Activated CD4-positive, alpha-beta T cell treated with anti-CD3 and anti-CD28 coated beads, Interleukin-2, amount 50 U/mL, for 4 hours (primary cell): ENCODE measurements at places on chromosomes 1 and 21.
A peak's percentile ranks its signal among the peaks of the same experiment; 100 is the strongest.

GRCh38 chr1:18967066-18967690, 10.7 kb upstream of the IFFO2 start:
- DNase-seq, result no peak

DNA sequence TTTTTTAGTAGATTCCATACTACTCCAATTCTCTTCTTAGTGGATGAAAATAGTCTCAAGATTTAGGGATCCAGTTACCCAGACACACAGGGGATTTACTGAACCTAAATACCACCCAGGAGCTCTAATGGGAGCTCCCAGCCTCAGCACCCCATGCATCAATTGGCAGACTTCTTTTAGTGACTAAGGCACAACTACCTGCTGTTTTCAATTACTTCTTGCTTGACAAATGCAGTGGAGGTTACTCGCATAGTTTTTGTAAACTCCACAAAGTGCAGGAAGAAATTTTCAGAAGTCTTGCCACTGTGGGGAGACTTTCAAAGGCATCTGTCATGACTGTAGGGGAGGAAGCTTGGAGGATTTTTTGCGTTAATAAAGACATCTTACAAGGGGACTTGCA, 35.5 kb upstream of the MAP10 start:
- no peak for DNase-seq

DNA sequence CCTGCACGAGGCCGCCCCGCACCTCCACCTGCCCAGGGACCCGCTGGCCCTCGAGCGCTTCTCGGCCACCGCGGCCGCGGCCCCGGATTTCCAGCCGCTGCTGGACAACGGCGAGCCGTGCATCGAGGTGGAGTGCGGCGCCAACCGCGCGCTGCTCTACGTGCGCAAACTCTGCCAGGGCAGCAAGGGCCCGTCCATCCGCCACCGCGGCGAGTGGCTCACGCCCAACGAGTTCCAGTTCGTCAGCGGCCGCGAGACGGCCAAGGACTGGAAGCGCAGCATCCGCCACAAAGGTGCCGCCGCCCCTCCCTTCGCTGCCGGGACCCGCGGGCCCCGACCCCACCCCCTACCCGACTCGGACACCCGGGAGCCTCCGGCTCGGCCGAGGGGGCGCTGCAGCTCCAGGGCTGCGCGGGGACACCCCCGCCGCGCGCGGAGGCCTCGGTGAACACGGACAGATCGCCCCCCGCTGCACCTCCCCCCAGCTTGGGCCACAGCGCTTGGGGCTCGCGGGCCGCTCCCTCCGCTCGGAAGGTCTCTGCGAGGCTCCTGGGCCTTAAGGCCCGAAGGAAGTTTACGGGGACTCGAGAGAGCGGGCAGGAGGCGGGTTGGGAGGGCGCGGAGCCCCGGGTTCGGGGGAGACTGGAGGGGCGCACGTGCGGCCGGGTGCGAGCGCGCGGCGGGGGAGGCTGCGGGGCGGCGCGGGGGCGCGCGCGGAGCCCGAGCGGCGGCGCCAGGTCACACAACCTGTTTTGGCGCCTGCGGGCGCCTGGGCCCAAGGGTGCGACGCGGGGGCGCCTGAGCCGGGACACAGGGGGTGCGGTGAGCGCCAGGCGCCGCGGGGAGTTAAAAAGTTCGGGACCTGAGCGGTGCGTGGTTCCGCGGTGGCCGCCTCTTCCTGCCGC, 1.2 kb downstream of the SAMD11 start:
- no peak for DNase-seq

- DNase-seq, result no peak
Observed at GRCh38 chr1:145879775-145880174, 5.9 kb downstream of the ANKRD35 start.

GRCh38 chr1:52769346-52770033, 43.2 kb downstream of the ZYG11B start:
- no peak for DNase-seq

DNA sequence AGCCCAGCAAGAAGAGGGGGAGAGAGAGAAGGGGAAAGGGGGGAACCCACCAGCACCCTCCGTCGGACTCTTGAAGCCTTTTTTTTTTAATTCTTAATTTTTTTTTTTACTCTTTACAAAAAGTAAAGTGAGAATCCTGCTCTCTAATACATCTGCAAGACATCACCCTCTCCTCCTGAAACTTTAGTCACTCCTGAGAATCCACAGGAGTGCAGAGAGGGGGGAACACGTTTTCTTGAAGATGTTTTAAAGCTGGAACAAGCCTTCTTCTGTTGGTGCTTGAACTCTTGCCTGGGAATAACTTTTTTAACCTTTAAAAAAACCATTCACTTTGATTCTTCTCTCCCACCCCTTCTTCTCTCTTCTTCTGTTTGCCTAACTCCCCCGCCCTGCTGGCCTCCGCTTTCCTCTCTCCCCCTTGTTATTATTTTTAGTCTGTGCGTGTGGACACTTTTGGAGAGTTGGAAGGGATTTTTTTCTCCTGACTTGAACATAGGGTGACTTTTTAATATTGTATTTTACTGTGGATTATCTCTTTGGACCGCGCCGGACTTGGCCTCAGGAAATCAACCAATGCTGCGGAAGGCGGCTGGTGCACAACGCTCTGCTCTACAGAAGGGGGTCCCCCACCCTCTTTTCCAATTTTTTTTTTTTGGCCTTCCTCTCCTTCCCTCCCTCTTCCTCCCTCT, 383 bp upstream of the PRRX1 start:
- no peak for DNase-seq

GRCh38 chr1:78237364-78237916, 191.7 kb downstream of the GIPC2 start:
- DNase-seq, result no peak

GRCh38 chr1:30036666-30037065, 686.7 kb downstream of the MATN1 start:
- no peak for DNase-seq

- no peak for DNase-seq
Observed at GRCh38 chr1:176802316-176802715, 339.3 kb downstream of the PAPPA2 start.

- DNase-seq, result no peak
Observed at GRCh38 chr1:63000508-63000907, 216.6 kb downstream of the ATG4C start.

DNA sequence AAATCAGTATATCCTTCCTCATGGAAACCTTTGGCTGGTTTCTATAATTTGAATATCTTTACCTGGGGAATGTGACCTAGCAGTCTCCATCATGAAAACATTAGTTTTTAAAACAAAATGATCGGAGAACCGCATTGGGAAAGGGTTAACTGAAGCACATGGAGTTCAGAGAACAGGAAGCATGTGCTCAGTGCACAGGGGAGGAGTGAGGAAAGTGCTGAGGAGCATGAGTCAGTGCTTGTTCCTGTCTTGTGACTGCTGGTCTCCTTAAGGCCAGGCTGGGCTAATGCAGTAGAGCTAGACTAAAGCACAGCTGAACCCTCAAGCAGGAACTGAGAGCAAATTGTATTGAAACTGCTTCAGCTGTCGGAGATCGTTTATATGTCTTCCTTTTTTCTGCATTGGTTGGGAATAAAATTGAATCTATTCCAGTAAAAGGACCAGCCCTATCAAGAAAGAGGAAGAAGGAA, 5.8 kb downstream of the IFI16 start:
- DNase-seq, result peak; percentile 70

- no peak for DNase-seq
Observed at GRCh38 chr1:113388621-113389358, 1.5 kb upstream of the MAGI3 start.

DNA sequence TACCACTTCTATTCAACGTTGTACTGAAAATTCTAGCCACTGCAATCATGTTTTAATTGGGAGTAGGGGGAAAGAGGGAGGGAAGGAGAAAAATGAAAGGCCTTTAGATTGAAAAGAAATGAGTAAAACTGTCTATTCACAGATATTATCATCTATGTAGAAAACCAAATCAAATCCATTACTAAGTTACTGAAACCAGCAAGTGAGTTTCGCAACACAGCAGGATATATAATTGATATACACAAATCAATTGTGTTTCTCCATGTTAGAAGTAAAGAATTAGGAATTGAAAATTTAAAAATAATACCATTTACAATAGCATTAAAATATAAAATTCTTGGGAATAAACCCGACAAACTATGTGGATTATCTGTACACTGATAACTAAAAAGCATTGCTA, 19.2 kb downstream of the SFT2D2 start:
- DNase-seq, result no peak

GRCh38 chr1:62906428-62906886, 122.5 kb downstream of the ATG4C start:
- DNase-seq, result no peak
